T-helper 2 cell (primary cell): ENCODE measurements at places on chromosomes 6 and 20.

DNA sequence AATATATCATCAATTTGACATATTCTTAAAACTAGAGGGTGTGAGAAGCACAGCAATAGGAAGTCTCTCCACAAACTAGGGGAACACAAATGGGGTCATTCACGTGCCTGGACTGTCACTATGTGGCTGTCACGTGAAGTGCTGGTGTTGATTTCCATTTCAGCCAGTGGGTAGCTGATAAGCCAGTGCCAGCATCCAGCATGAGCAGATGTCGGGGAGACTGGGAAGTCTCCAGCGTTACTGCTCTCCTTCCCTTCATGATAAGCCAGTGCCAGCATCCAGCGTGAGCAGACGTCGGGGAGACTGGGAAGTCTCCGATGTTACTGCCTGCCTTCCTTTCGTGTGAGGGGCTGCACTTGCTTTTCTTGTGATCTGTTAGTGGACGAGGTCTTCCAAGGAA is 5.6 kb upstream of the SLC17A9 start:
- no peak for DNase-seq

DNA sequence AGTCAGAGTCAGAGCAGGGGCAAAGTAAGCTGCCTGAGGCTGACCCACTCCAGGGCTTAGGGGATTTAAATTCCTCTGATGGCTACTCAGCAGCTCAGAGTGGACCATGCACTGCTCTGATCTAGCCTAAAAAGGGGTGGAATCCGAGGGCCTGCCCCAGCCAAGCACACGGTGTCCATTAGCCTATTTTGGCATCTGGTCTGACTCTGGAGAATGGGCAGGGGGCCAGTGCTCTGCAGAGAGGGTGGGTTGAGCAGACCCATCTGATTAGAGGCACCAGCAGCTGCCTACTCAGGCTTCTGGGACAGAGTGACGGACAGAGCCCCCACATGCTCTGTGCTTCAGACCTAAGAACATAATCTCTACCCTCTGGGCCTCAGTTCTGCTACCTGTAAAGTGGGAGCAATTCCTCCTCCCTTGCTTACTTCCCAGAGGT is 25.9 kb upstream of the TGM2 start:
- DNase-seq: no peak

DNA sequence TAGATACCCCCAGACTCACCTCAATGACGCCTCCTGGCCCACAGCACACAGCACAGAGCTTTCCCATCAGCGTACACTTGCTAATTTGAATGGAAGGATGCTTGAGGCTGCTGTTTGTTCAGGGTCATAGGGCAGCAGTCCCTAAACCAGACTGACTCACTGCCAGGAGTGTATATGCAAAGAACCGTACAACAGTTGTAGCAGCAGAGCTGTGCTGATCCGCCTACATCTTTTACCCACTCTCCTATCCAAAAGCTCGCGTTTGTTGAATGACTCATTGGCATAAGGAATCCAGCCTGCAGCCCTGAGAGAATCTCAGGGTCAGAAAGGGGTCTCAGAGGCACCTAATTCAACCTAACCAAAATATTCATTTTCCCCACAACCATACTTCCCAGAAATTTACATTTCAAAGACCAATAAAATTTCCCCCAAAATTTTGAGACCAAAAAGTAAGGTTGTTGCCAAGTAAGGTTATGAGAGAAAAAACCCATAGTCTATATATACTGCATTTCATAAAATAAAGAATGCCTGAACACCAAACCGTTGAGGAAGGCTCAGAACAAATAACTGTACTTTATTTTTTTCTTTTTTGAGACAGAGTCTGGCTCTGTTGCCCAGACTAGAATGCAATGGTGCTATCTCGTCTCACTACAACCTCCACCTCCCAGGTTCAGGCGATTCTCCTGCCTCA is 35.3 kb upstream of the CCND3 start:
- no peak for DNase-seq

- DNase-seq: no peak
Measured at GRCh38 chr20:8749986-8750385, 318.9 kb upstream of the PLCB4 start.

GRCh38 chr20:39632176-39632575 is 670.0 kb downstream of the DHX35 start:
- DNase-seq: no peak

GRCh38 chr20:20499439-20499838 is 131.5 kb downstream of the INSM1 start:
- no peak for DNase-seq

- no peak for DNase-seq
Measured at GRCh38 chr20:44247586-44248409, 690 bp downstream of the GDAP1L1 start.

DNA sequence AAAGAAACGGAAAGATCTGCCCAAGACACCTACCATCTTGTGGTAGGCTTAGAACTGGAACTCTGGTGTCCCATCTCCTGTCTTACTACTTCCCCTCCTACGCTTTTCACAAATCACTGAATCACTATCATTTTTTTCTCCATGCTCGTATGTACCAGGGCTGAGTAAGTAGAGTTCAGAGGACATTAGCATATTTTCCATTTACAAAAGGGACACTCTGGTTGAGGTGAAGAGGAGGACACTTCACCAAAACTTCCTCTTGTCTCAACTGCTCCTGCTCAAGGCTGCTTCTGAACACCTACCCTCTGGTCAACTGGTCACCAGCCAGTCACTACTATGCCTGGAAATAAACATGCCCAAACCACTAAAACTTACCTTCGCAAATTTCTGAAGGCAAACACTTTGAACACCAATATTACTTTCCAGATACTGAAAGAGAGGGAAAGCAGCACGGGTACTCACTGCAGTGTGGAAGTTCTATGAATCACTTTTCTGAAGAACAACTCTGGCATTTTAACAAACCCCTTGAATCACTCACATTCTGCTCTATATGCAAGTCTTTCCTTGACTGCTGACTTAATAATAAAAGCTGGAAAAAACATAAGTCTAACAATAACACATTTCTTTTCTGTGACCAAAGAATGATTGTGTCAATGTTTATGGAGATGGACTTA is 123.3 kb downstream of the INSM1 start:
- no peak for DNase-seq

GRCh38 chr6:112041535-112041934 is 12.4 kb upstream of the CCN6 start:
- DNase-seq: no peak

DNA sequence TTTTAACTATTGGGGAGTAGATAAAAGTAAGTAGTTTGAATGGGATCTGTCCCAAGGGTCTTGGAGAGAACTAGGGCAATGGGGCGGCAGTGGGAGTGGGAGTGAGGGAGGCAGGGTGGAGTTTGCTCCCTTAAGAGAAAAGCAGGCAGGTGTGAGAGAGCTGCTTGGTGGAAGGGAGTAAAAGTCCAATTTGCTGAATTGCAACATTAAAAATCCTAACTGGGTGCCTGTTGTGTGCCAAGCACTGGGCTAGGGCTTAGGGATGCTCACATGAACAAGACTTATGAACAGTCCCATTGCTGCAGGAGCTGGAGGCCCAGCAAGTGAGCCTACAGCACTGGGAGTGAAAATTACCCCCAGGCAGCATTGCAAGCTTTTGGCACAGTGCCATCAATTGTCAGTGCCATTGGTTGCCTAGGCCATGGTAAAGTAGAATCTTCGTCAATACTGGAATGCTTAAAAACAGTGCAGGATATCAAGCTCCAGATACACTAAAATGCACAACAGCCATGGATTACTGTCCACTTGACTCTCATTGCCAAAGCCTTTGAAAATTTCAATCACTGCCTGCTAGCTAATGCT is 277.7 kb upstream of the JARID2 start:
- DNase-seq: no peak

GRCh38 chr6:73932866-73933265 is 236.9 kb downstream of the CD109 start:
- no peak for DNase-seq

GRCh38 chr20:56574531-56575142 is 41.6 kb downstream of the FAM209B start:
- no peak for DNase-seq

DNA sequence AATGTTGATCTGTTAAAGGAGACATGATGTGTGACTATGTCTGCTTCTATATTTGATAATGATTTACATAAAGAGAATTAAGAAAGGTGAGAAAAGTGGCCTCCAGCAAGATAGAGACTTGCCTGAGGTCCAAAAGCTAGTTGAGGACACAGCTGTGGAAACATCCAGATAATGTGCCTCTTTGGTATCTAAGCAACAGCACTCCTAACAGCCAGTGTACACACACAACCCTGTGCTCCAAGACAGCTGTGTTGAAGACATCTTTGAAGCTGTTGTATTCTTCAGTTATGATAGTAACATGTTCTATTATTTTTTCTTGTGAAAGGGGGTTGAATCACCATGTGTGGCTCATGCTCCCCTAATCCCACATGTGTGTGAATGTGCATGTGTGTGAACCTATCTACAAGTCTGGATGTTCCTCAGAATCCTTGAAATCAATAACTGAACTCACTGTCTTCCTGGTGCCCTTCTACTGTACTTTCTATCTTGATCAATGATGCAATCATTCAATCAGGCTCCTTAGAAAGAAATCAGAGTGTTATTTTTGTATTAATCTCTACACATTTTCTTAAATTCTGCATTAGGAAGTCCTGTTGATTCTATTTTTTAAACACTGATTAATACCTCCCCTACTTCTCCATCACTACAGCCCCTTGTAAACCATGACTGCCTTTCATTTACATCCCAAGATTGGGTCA is 116.7 kb upstream of the SSTR4 start:
- no peak for DNase-seq

DNA sequence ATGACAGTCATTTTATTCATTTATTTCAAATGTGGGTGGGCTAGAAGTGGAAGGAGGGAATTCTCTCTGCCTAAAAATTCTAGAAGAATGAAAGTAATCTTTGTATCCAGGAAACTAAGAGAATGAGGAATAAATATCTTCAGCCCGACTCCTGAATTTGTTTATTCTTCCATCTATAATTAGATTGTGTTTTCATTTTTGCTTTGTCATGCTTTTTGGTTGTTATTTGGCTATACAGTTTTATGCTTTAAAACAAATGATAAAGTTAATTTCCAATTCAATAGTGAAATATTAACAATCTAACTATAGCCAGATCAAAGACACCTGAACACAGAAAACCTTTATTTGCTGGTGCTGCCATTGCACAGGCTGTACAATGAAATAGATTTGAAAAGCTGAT is 521.3 kb downstream of the KIF16B start:
- no peak for DNase-seq

GRCh38 chr6:137808191-137808590 is 58.9 kb upstream of the TNFAIP3 start:
- DNase-seq: no peak
